ENCODE measurements at places on chromosomes 16 and 17.

DNA sequence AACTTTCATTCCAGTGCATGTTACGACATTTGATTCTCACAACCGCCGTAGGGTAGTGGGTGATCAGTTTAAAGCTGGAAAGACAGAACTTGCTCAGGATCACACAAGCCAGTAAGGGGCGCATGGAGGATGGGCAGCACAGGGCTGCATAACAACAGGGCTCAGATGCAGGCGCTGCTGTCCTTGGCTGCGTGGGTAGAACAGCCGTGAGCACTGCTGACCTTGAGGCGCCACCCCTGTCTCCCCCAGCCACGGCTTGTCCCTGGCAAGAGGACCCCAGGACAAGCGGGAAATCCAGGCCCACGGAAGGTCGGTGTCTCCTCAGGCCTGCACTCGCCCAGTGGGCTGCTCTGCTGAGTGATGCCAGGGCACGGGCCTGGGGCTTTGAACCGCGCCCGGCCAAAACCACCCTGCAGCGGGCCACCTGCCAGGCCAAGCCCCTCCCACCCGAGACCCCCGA, 84.7 kb downstream of the LMF1 start:
- DNase-seq = no peak

DNA sequence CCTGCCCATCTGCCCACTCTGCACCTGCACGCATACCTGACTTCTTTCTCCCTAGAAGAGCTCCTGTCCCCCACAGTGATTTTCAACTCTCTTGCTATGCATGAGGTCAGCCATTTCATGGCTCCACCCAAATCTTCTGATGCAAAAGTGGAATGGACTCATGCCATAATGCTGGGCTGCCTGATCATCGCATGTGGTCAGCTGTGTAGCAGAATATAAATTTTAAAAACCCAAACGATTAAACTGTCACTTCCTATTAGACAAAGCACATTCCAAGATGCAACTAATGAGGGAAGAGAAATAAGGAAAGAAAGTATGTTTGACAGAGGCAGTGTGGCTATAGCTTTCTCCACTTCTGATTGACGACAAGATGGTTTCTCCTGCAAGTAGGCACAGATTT, 26.1 kb downstream of the GRIN2A start:
- no peak for DNase-seq

DNA sequence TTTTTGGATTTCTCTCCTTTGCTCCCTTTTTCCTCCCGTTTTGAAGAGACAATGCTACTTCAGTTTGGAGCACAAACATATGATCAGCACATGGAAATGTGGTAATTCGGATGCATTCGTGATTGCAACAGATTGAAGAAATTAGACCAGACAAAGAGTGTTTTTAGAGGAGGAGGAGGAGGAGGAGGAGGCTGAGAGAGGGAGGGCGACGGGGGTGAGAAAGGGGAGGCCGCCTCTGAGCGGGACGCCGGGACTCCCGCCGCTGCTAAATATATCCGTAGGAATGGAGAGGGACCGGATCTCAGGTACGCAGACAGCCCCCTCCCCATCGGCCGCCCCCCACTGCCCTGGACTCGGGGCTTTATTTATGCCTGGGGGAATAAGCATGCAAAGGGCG, 179.3 kb downstream of the SEC14L1 start:
- no peak for DNase-seq

DNA sequence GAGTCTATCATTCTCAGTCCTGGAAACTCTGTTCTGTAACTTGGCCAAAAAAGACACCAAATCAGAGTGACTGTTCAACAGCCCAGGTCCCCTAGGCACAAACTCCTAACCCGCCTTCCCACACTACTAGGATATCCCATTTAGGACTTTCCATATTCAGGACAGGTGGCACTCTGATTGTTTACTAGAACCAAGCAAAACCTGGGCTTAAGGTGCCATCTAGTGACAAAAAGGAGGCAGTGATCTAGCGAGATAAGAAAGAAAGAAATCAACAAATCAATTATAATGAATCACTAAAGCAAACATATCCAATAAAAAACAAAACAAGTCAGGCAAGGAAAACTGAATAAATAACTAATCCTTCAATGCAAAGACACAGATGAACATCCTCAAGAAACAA, 203.9 kb downstream of the CEP112 start:
- DNase-seq = no peak

DNA sequence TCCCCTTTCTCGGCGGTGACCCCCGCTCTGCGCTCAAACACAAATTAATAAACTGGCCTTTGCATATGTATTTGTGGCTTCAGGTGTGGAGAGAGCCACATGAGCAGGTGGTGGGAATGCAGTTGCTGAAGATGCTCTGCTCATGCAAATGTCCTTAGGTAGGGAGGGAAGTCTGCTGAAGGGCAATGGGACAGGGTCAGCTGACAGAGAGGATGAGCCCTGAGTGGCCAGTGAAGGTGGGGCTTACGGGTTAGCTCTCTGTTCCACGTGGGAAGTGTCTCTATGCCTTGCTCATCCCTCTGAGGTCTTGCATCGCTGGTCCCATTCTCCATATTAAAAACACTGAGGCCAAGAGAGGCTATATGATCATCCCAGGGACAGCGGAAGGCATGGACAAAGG, 74.2 kb upstream of the CCL1 start:
- DNase-seq = no peak

- peak; percentile 98 for DNase-seq
These were observed 29.7 kb upstream of the KRT17 start for GRCh38 chr17:41653892-41654677.

- DNase-seq = no peak
These were observed 3.9 kb upstream of the NLRC5 start for GRCh38 chr16:56985288-56985961.

DNA sequence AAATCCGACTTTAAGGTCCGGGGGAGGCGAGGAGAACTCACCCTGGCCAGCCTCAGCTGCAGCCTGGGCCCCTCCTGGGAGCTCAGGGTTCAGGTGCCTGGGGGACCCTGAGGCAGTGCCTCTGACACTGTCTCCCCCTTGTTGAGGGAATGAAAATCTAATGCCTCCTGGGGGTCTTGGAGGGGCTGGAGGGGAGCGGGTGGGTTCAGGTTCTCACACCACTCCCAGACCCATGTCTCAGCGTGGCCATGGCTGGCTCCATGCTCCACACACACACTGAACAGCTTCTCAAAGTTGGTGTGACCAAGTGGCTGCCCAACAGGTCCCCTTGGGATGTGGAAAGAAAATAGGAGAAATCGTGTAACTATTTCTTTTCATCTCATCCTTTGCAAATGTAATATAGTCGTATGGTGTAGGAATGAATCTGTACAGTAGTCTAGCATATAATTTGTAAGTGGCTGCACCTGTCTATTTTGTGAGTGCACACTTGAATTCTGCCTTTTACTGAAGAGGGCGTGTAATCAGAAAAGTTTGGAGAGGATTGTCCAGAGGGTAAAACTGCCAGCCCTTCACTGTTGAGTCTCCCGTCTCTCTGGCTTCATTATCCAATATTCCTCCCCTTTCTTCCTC, 788 bp upstream of the PRCD start:
- no peak for DNase-seq
